ENCODE measurements at places on chromosomes 12 and 14.

- DNase-seq = no peak
Measured at GRCh38 chr12:104374071-104374470, 70.5 kb downstream of the EID3 start.

DNA sequence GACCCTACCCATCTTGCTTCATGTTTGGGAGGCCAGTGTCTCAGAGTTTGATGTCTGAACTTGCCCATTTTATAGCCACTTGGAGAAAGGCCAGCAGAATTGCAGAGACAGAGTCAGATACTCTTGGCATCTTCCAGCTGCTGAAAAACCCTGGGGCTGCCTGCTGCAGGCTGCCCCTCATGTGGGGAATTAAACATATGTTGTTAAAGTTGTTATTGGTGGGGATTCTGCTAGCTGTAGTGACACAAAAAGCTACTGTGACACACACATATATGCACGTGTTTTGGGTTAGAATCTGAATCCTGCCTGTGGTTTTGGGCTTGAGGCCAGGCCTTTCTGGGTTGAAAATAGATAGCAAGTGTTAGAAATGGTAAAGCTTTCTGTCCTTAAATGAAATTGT, 1288.4 kb downstream of the AACS start:
- no peak for DNase-seq

- no peak for DNase-seq
Measured at GRCh38 chr14:23438101-23438971, 2.9 kb upstream of the MYH7 start.

GRCh38 chr12:14795028-14795448, 8.2 kb downstream of the WBP11 start:
- DNase-seq = no peak

DNA sequence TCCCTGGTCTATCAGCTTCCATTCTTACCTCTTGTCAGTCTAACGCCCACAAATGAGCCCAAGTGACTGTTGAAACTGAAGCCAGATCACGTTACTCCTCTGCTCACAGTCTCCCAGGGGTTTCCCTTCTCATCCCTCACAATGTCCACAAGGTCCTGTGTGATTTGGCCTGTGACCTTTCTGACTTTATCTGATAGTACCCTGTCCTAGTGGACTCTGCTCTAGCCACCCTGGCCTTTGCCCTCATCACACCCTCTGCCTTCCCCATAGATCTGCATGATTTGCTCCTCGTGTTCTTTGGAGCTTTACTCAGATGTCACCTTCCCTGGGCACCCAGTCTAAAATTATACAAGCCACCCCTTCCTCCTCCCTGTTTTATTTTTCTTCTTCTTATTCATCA, 55.5 kb downstream of the RDH12 start:
- no peak for DNase-seq

DNA sequence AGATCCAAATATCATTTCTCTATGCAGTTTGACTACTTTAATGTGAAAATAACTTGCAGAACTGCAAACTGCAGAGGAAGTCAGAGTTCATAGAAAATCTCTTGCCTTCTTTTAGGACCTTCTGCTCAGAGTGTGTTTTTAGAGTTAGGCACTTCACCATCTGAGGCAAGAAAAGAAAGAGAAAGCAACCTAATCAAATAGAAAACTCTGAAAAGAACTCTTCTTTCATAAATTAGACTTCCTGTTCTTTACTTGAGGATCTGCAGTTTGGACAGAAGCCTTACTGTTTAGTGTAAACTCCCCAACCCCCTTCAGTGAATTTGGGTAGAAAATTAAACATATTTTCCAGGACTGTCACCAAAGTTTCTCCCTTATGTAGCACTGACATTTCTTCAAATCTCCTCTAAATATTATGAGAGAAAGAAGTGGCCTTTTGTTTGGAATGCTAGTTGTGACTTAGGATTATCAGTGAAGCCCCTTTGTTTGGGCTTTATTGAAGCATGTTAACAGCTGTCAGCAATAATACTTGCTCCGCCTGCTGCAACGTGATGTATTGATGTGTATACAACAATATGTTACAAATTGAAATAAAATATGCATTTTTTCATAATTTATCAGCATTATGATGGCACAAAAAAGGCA, 99.5 kb downstream of the PDZRN4 start:
- no peak for DNase-seq

DNA sequence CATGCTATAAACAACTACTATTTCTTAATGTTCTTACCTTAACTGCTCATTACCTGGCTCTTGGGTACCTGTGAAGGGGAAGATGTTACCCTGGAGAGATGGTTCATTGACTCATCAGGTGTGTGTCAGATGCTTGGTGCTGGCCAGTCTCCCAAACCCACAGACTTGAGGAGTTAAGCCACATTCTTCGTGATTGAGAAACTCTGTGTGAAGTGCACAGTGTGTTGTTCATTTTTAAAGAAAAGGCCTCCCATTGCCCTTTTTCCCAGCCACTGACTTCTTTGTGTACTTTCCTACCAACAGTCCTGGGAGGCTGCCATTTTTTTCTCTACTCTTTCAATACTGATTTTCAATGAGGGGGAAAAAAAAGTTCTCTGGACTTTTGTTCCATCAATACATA, 3.2 kb downstream of the MGST1 start:
- DNase-seq = no peak

- DNase-seq = no peak
Measured at GRCh38 chr12:93981411-93981810, 167.0 kb upstream of the PLXNC1 start.

- DNase-seq = no peak
Measured at GRCh38 chr12:51320311-51320694, 3.7 kb downstream of the BIN2 start.

GRCh38 chr12:50859621-50860310, 17.0 kb downstream of the TMPRSS12 start:
- DNase-seq = no peak

DNA sequence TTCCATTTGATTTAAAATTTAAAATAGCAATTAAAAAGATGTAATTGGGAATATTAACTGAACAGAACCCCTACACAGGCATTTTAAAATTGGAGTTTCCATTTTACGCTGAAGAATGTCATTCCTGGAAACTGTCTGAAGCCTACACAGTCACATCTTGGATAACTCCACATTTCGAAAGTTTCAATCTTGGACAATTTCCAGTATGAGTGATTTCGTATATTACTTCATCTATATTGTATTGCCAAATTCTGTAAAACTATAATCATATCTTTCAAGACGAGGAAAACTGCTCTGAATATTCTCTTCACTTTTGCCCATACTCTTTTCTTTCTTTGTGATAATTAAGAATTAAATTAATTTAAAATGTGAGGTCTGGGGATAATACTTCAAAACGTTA, 194.2 kb upstream of the ABCD2 start:
- DNase-seq = no peak

GRCh38 chr12:91620992-91621391, 438.4 kb upstream of the DCN start:
- DNase-seq = no peak

- DNase-seq = no peak
Measured at GRCh38 chr12:75259143-75259542, 49.5 kb upstream of the KCNC2 start.

DNA sequence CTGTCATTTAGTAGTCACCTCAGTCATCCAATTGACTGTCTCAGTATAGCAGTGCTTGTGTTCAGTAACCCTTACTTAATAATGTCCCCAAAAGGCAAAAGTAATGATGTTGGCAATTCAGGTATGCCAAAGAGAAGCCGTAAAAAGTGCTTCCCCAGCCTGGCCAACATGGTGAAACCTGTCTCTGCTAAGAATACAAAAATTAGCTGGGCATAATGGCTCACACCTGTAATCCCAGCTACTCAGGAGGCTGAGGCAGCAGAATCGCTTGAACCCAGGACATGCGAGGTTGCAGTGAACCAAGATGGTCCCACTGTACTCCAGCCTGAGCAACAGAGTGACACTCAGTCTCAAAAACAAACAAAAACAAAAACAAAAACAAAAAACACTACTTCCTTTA, 33.6 kb downstream of the SENP1 start:
- DNase-seq = no peak

DNA sequence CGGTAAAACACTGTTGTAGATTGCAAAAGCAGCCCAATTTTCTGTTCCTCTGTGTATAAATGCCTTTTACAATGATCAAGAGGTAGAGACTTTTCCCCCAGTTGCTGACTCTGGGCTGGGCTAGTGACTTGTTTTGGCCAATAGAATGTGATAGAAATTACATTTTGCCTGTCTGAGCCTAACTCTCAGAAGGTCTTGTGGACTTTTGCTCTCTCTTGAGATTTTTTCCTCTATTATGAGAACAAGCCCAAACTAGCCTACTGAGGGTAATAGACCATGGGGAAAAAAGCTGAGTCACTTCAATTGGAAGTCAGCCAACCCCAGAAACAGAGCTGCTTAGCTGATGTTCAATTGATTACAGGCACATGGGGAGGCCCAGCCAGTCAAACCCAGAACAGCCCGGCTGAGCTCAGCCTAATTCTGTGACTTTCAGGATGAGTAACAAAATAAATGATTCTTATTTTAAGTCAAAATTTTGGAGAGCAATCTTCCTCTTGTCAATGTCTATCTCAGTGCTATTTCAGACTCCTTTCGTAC, 61.4 kb downstream of the MYF5 start:
- DNase-seq = no peak

DNA sequence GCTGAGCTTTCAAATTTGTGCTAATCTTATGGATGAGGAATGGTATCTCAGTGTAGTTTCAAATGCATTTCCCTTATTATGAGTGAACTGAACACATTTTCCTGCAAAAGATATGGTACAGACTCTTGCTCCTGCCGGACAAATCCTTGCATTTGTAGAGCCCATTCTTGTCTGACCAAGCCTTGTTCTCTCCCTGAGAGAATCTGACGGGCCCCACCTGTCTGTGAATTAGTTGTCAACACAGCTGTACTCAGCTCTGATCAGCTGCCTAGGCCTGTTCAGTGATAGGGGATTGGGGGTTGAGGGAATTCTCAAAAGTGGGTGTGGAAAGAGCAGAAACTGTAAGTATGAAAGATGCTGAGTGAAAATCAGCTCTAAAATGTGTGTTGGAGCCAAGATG, 42.8 kb upstream of the SCN8A start:
- DNase-seq = no peak

DNA sequence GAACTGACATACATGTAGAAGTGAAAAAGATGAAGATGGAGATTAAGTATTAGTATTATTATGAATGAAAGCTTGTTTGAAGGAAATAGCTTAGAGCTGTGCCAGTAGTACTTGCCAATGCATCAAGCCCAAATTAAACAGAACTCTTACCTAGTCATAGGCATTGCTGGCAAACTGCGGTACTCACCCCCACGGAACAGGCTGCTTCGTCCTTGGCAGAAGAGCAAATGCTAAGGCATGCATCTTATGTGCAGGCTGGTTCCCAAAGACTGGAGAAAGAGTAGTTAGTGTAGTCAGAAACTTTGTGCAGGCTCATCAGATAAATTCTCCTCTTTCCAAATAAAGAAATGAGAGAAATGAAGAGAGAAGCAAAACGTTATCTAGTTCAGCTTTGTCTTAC, 134.8 kb downstream of the CCDC59 start:
- no peak for DNase-seq

DNA sequence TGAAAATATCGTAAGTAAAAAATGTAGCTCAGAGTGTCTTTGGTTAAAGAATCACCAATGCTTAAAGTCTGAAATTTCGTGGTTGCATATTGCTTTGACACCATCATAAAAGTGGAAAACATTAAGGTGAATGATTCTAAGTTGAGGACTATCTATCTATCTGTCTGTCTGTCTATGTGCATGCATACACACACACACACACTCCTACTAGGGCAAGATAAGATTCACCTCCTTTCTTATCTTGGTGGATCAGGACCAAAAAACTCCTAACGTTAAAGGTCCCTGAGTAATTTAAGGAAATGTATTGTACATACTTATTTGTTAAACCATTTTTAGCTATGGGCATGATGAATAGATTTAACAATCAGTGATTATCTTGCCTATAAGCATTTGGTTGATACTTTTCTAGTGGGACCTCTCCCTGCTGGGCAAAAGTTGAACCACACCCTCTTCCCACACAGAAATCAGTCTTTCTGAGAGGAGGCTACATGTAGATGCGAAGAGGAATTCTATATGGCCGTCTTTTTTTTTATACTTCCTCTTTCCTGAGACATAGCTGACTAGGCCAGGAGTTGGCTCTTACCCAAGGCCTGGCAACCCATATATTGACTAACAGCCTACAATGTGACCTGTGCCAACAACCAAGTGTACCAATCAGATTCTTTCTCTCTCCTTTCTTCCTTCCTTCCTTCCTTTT, 19.3 kb upstream of the LLPH start:
- no peak for DNase-seq

GRCh38 chr14:63361790-63362189, 43.1 kb upstream of the GPHB5 start:
- no peak for DNase-seq

DNA sequence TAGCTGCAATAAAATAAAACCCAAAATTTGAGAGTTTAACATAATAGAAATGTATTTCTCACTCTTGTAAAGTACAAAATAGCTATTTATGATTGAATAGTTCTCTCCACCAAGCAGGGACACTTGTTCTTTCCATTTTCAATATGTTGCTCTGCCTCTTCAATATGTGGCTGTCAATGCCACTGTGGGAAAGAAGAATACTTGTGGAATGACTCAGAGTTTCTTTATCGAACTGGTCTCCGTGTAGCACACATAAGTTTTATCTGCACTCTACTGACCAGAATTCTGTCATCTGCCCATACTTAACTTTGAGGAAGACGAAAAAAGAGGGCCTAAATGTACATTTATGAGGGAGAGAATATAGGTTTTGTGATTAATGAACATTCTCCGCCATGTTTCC, 256.9 kb downstream of the ATXN7L3B start:
- no peak for DNase-seq

GRCh38 chr14:84566109-84566508, 963.8 kb upstream of the FLRT2 start:
- no peak for DNase-seq

GRCh38 chr12:78359520-78359919, 505.1 kb upstream of the SYT1 start:
- no peak for DNase-seq

GRCh38 chr14:24139272-24139934, 2.0 kb downstream of the EMC9 start:
- no peak for DNase-seq

DNA sequence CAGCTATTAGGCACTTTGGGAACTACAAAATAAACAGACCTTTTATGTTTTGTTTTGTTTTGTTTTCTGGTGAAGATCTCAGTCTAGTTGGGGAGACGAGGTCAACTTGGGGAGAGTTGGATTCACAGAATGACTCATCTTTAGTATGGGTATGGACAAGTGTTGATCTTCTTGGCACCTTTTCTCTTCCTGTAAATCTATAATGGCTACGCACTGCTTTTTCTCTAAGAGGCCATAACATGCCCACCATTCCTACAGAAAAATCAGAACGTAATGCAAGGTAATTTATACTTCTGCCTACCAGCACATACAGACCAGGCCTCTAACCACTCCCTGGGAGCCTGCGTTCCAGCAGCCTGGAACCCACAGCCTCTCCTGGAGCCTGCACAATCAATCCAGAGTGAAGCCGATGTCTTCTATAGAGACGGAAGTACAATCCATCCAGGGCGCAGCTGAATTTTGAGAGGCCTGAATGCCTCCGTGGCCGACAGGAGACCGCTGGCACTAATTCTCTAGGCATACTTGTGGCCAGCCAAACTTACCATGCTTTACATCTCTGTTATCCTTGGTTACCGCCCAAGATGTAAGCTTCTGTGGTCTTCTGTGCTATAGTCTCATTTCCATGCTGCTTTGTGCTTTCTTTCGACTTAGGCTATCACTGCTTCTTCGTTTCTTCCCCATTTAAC, 717 bp downstream of the PPHLN1 start:
- no peak for DNase-seq
